ENCODE measurements at places on chromosomes 3 and 15. TPM values are rescaled to one million over a fixed set of nuclear protein-coding genes. Genes with fewer than 3 reads are reported as not detected.

GRCh38 chr3:102972350-102972749, 537.5 kb downstream of the ZPLD1 start:
- no peak for DNase-seq

DNA sequence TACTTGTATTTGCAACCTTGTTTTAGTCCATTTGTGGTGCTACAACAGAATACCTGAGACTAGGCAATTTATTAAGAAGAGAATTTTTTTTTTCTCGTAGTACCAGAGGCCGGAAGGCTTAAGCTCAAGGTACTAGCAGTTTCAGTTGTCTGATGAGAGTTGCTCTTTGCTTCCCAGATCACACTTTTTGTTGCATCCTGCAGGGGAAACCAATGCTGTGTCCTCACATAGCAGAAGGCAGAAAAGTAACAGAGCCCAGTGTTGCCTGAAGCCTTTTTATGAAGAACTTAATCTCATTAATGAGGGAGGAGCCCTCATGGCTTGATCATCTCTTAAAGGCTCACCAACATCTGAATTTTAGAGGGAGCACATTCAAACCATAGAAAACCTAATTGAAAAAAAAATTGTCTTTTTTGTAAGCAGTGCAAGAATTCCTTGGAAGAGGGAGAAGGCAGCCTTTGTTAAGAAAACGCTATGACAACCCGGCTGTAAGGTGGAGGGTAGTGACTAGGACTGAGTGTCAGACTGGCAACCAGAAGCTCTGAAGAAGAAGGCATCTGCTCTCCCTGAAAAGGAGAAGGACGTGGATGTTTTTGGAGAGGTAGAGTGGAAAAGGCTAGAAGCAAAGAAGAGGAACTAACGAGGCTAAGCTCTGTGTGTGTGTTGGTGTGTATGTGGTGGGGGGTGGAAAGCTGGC, 1245.3 kb downstream of the ROBO2 start:
- DNase-seq = no peak

DNA sequence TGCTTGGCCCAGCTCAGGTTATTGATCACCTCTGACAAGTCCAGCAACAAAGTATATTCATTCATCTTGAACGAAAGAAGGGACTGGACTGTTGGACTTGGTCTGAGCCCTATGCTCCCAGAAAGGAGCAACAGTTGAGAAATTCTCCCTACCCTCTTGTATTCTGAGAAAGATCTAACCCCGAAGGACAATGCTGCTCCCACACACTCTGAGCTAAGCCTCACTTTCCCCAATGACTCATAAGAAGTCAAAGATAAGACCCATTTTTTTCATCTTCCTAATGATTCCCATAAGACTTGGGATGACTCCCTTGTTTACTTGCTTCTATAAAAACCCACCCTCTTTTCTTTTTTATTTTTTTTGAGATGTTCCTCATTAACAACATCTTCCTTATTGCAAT, 549.4 kb upstream of the MDFIC2 start:
- DNase-seq = peak; percentile 80

GRCh38 chr15:62887113-62887570, 155.4 kb upstream of the TPM1 start:
- no peak for DNase-seq

GRCh38 chr3:42758126-42758525, 14.9 kb downstream of the CCDC13 start:
- DNase-seq = no peak

DNA sequence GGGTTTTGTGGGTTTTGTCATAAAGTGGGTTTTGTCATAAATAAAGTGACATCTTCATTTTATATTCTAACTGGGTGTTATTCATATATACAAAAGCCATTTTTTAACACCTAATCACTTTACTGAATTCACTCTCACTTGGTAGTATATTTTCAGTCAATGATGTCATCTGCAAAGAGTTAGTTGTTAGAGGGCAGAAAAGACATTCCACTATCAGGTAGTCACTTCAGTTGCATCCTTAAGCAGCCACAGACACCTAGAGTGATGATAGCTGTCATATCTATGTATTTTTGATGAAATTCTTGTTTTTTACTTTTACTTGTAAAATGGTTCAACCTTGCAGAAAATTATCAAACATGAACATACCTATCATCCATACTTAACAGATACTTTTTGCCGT, 89.0 kb downstream of the DHX36 start:
- DNase-seq = no peak

DNA sequence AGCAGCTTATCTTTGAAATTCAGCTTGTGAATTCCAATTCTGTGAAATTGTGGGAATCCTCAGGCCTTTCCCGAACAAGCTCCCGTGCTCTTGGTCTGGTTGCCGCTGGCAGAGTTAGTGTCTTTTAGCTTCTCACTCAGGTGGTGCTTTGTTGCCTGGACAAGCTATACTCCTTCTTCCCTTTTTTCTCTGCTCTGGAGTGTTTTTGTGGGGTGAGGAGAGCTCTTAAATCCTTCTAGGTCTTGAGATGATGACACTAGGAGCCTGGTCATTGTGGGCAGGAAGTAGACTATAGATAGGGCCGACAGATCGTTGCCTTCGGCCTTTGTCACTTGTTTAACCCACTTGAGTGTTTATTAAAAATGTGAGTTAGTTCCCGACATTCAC, 93.8 kb downstream of the SLCO3A1 start:
- no peak for DNase-seq

- no peak for DNase-seq
These were observed 350.3 kb downstream of the DOCK3 start for GRCh38 chr3:51024765-51025632.

- no peak for DNase-seq
These were observed 92.6 kb downstream of the ALDH1A2 start for GRCh38 chr15:57972864-57973263.

DNA sequence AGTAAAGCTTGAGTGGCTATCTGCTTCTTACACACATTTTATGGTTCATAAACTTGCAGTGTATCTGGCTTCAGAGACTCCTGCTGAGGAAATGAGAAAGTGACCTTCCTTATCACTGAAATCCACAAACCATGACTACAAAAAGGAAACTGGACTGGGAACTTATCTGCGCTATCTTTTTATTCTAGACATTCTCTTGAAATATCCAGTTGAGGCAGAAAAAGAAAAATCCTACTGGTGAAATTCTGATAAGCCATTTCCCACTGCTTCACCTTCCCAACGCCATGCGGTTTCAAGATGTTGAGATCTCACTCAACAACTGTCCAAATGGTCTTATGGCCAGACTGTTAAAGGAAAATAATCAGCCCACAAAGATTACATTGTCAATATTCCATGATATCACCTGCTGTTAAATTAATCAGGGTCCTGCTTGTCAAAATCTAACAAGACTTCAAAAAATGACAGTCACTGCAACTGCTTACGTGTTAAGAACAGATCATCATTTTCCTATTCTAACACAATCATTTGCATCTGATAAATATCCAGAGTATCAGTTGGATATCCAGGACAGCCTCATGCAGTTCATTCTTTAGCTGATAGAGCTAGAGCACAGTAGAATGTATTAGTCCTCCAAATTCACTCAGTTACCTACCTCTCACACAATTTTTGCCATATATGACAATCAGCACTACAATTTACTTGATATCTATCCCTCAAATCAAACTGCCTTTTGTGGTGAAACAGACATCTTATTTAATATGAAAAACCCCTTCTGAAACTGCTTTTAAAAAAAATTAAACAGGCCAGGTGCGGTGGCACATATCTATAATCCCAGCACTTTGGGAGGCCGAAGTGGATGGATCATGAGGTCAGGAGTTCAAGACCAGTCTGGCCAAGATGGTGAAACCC, 538.1 kb downstream of the MAGI1 start:
- DNase-seq = no peak

DNA sequence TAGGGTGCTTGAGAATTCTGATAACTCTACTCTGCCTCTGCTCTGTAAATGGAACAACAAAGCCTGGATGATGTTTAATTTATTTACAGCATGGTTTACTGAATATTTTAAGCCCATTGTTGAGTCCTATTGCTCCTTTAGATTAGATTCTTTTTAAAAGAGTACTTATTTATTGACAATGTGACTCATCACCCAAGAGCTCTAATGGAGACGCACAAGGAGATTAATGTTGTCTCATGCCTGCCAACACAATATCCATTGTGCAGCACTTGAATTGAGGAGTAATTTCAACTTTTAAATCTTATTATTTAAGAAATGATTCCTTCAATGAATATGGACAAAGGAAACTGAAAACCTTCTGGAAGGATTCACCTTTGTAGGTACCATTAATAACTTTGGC, 691.4 kb downstream of the ZBBX start:
- no peak for DNase-seq

GRCh38 chr15:81524496-81524895, 150.5 kb upstream of the TMC3 start:
- no peak for DNase-seq

GRCh38 chr3:117278424-117279190, 569.0 kb downstream of the TUSC7 start:
- no peak for DNase-seq

- DNase-seq = no peak
These were observed 34.2 kb upstream of the SKIL start for GRCh38 chr3:170323331-170323730.

DNA sequence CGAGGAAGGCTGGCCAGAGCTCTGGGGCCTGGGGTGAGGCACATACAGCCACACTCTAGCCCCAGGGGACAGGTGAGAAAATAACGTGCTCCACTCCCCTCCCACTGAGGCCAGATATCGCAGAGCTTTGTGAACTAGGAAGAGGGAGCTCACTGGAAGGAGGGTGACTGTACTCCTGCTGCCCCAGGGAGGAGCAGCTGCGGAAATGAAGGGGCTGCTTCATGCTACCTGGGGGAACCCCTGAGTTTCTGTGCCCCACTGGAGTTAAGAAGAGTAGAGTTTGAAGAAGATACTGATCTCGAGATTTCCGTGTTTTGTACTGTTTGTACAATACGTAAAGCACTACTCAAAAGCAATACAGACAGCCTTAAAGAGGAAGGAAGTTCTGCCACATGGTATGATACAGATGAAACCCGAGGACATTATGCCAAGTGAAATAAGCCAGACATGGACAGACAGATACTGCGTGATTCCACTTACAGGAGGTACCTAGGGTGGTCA, 44.6 kb downstream of the CMTM6 start:
- no peak for DNase-seq

DNA sequence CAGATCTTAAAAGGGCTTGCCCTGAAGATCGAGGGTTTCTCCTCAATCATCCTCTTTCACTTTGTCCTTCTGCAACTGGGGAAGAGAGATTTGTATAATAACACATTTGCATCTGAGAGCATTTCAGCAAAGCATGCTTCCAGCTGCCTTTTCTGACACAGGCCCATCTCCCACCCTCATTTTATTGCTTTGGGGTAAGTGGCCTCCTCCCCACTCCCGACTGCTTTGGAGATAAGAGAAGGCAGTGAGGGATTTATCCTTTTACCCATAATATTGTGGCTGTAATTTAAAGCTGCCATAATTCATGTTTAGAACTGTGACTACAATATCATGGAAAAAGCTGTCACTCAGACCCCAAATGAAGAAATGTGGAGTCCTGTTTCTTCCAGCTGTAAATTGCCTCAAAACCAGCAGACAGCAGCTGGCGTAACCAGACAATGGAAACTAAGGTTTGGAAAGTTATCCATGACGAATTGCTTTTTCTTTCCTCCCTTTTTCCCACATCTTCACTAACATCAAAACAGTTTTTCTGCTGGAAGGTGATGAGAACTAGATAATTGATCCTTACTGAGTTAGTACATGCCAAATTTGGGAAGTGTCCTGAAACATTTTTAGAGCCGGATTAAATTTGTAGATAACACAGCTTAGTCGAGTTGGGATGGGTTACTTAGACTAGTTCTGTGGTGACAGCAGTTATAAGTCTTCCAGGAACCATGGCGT, 104.2 kb upstream of the PFN2 start:
- no peak for DNase-seq

DNA sequence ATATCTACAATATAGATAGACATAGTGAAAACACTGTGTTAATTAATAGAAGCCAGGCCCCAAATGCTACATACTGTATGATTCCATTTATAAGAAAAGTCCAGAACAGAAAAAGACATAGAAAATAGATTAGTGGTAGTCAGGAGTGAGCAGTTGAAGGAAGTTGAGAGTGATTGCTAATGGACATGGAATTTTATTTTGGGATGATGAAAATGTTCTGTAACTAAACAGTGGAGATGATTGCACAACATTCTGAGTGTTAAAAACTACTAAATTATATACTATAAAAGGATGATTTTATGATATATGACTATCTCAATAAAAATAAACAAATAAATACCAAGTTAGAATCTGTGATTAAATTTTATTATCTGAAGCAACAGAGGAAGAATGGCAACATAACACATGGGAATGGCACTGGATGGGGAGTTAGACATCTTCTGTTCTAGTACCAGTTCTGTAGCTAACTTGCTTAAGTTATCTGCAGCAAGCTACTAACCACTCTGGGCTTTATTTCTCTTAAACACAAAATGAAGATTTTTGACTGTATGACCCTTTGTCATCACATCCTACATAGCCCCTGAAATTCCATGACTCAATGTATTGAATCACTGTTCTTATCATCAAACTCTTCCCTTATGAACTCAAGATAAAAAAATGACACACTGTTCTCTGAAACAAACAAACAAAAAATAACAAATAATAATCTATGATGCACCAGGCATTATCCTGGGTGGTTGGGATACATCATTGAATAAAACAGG, 612.7 kb downstream of the TBL1XR1 start:
- no peak for DNase-seq

GRCh38 chr3:29189328-29189727, 91.5 kb upstream of the RBMS3 start:
- DNase-seq = no peak

GRCh38 chr3:113468539-113468938, 27.2 kb upstream of the CFAP44 start:
- DNase-seq = no peak

Gene P2RY1
- under 0.01 TPM for total RNA-seq

Gene ZNF860
- total RNA-seq = 0.59 TPM

Gene TAGLN3
- not detected for total RNA-seq

Gene STX19
- total RNA-seq = not detected

Gene MRPL46
- 11.2 TPM for total RNA-seq

Gene CDC25A
- 0.88 TPM for total RNA-seq

Gene NEK10
- 58.6 TPM for total RNA-seq

Measured in osteoblast (primary cell).